ENCODE measurements at places on chromosomes 7 and 10.

DNA sequence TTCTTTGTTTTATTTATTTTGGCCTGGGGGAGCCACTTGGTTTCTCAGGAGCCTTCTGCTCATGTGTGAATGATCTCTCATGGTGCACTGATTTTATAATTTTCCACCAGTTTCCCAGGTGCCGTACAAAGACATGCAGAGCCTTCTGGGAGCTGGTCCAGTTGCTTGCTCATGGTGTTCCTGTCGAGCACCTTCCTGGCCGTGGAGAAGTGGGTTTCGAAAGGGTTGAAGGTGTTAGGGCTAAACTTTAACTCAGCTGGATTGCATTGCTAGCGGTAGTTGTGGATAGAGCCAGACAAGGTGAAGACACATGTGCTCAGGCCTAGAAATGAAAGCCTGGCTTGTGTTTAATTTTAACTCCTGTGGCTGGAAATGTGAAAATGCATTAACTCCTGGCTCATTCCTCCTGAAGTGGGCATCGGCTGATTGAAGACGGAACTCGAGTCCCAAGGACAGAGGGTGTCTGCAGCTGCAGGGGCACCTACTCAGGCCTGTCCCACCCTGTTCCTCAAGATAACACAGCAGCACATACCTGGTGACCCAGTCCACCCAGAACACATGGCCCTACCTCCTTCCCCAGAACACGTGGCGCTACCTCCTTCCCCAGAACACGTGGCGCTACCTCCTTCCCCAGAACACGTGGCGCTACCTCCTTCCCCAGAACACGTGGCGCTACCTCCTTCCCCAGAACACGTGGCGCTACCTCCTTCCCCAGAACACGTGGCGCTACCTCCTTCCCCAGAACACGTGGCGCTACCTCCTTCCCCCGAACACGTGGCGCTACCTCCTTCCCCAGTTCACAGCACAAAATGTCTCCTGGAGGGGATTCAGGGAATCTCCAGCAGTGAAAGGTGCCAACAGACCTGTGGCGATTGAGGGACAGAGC is 133.2 kb downstream of the WDR37 start:
- no peak for DNase-seq

DNA sequence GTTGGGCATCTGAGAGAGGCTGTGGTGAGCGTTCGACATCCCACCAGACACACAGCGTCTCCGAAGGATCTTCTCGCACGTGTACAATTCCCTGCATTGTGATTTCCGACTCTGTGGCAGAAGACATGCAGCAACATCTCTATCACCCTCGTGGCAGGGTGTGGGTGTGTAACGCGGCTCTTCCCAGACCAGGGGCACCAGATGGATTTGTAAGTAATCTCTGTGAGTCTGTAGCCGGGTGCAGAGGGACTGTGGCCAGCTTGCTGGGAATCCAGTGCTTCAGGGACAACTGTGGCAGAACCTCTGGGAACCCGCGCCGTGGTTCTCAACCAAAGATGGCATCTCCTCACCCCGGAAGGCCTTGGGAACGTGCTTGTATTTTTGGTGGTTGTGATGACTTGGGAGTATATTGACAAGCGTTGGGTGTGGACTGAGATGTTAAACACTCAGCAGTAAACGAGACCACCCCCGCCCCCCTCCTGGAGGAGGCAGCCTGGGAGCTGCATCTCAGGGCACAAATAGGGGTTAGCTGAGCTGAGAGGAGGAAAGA is 21.2 kb downstream of the FOXL3 start:
- no peak for DNase-seq

DNA sequence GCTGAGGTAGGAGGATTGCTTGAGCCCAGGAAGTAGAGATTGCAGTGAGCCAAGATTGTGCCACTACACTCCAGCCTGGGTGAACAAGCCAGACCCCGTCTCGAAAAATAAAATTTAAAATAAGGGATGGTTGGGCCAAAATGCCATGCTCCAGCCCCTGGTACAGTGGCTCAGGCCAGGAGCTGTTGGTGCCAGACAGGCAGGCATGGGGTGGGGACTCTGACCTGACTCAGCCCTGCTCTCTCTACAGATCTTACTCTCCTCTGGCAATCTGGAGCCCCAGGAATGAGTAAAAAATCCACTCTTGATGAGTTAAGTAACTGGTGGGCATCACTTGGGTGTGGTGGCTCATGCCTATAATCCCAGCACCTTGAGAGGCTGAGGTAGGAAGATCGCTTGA is 8.4 kb upstream of the TMEM120A start:
- DNase-seq = no peak

- no peak for DNase-seq
Measured at GRCh38 chr10:110355141-110355831, 50.6 kb upstream of the SMNDC1 start.

- DNase-seq = no peak
Measured at GRCh38 chr7:24779283-24779655, 22.0 kb upstream of the GSDME start.

GRCh38 chr10:13231190-13231589 is 3.0 kb downstream of the UCMA start:
- DNase-seq = no peak

DNA sequence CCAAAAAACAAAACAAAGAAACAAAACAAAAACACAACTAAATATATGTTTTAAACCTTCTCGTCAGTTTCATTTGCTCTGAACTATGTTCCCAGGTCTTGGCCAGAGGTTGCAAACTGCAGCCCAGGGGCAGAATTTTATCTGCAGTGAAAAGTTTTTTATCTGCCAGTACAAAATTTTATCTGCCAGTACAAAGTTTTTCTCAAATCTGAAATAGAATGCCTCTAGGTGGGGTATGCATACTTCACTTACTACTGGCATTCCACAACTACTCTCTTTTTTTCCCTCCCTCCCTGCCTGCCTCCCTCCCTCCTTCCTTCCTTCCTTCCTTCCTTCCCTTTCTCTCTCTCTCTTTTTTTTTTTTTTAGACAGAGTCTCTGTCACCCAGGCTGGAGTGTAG is 9.4 kb upstream of the CLDN3 start:
- no peak for DNase-seq

- DNase-seq = no peak
Measured at GRCh38 chr7:20447021-20447650, 116.4 kb downstream of the ITGB8 start.

DNA sequence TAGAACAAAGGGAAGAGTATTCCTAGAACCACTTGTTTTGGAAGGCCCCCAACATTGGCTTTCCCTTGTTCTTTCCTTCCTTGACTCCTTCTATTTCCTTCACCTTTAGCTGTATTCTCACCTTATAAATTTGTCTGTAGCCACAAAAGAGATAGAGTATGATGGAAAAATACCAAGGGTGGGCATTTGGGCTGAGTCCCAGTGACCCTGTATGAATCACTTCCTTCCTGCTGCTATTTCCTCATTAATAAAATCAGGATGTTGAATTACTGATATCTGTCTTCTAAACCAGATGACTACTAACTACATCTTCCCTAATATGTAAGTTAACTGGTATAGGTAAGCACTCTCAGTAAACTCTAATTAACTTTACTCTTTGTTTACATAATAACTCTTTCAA is 55.1 kb downstream of the IFIT5 start:
- DNase-seq = no peak

GRCh38 chr10:83164156-83164555 is 975.2 kb upstream of the GHITM start:
- DNase-seq = no peak

GRCh38 chr10:90930971-90931871 is 10.3 kb upstream of the ANKRD1 start:
- no peak for DNase-seq

GRCh38 chr10:4431114-4431863 is 394.7 kb upstream of the AKR1E2 start:
- DNase-seq = no peak

- DNase-seq = no peak
Measured at GRCh38 chr10:63143987-63144386, 10.9 kb downstream of the NRBF2 start.
